ENCODE measurements at places on chromosomes 2 and 18.

- peaks cover 12% of the 10 kb centered on the region for H3K4me1 ChIP-seq
- no peaks in the 10 kb centered on the region for H3K27me3 ChIP-seq
- peaks cover 22% of the 10 kb centered on the region for H3K36me3 ChIP-seq
- DNase-seq, result peak; percentile 74
Observed at GRCh38 chr2:95159690-95160449, at the start of gene ZNF514. Gene ZNF514, minus strand, starts transcription at chr2:95159848. Its CDS starts 6,595 bp downstream, at chr2:95153253.

- H3K4me1 ChIP-seq, result peaks cover 2% of the 10 kb centered on the region
- no peaks in the 10 kb centered on the region for H3K36me3 ChIP-seq
- DNase-seq, result no peak
- H3K27me3 ChIP-seq, result no peaks in the 10 kb centered on the region
Observed at GRCh38 chr2:180413336-180413735, 406.2 kb upstream of the CWC22 start.

DNA sequence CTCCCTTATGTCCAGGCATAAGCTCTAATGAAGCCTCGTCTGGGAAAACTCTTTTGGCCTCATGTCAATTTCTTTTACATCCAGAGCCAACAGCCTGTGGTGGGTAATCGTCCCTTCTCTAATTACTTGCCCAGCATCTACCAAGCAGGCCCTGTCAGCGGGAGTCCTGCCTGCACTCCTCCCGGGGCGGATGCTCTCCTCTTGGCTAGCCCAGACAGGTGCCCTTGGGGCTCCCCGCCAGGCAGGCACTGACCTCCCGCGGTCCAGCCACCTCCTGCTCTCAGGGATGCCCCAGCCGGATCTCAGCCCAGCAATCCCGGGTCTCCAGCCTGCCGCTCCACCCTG lies 74.2 kb downstream of the NCAPH start:
- H3K36me3 ChIP-seq, result no peaks in the 10 kb centered on the region
- peaks cover 14% of the 10 kb centered on the region for H3K4me1 ChIP-seq
- no peak overlapping the region for H3K27ac ChIP-seq
- DNase-seq, result no peak
- H3K4me3 ChIP-seq, result no peak overlapping the region
- peaks cover 46% of the 10 kb centered on the region for H3K27me3 ChIP-seq

DNA sequence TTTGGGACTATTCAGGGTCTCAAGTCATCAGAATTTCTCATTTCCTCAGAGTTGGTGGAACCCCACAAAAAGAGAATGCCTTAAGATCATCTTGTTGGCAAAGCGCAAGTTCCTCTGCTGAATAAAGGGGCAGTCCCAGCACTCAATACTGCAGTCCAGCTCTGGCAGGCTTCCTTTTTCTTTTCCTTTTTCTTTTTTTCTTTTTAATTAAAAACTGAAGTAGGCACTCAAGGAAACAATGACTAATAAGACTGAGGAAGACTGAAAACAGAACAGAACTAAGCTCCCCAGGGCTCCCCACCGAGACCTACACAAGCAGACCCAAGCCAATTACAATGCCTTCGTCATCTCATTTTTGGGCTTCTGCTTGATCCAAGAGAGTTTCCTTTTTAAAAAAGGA lies 82.0 kb downstream of the STK39 start:
- peak overlapping the region; percentile 52 for H3K4me3 ChIP-seq
- peaks cover 1% of the 10 kb centered on the region for H3K36me3 ChIP-seq

DNA sequence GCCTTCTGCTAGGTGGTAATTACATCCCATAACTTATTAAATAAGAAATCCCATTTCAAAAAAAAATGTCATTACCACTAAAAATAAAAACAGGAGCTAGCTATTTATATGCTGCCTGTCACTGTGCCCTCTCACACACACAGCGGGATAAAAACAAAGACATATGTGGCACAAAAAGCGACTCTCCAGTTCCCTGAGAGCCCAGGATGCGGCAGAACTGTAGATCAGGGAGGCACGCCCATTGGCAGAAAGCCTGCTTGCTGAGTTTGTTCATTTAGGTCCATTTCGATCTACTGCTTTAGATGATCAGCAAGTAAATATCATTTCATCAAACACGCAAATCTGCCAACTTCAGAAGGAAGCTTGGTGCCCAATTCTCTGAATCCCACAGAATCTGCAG lies 124.4 kb downstream of the TMEM163 start:
- no peak for DNase-seq
- H3K27ac ChIP-seq, result no peak overlapping the region
- H3K4me1 ChIP-seq, result peaks cover 5% of the 10 kb centered on the region
- peaks cover 2% of the 10 kb centered on the region for H3K36me3 ChIP-seq
- H3K27me3 ChIP-seq, result no peaks in the 10 kb centered on the region
- no peak overlapping the region for H3K4me3 ChIP-seq

DNA sequence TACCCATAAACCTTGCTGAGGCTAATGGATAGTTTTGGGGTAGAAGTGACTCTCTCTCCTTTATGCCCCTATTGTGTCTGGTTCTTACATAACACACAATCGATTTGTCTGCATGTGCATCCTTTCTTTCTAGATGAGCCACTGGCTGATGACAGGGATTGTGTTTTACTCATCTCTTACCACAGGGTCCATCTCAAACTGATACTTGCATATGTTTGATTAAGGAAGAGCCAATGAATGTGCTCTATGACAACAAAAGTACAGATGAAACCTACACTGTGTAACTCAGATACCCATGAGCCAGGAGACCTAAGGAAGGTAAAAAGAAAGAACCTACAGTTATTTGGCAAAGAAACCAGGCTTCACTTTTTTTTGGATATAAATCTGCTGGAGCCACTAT lies 13.2 kb upstream of the BZW1 start:
- H3K36me3 ChIP-seq, result no peaks in the 10 kb centered on the region
- no peaks in the 10 kb centered on the region for H3K4me1 ChIP-seq
- no peak overlapping the region for H3K27ac ChIP-seq

- peaks cover 14% of the 10 kb centered on the region for H3K4me1 ChIP-seq
- H3K4me3 ChIP-seq, result no peak overlapping the region
- DNase-seq, result no peak
Observed at GRCh38 chr2:73000808-73001570, 70.5 kb downstream of the SFXN5 start.

GRCh38 chr18:39685303-39685902 lies 2119.8 kb upstream of the CELF4 start:
- no peak overlapping the region for H3K27ac ChIP-seq
- H3K27me3 ChIP-seq, result no peaks in the 10 kb centered on the region
- no peaks in the 10 kb centered on the region for H3K4me1 ChIP-seq
- H3K36me3 ChIP-seq, result no peaks in the 10 kb centered on the region
- no peak overlapping the region for H3K4me3 ChIP-seq
- no peak for DNase-seq

DNA sequence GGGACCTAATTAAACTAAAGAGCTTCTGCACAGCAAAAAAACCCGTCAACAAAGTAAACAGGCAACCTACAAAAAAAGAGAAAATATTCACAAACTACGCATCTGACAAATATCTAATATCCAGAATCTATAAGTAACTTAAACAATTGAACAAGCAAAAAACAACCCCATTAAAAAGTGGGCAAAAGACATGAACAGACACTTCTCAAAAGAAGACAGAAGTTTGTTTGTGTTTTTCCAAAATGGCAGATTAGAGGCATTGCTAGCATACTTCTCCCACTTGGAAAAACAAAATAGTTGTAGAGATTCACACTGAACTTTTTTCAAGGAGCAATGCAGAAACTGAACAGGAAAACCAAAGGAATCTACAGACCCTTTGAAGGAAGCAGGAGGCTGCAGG lies 37.6 kb downstream of the FLACC1 start:
- peaks cover 11% of the 10 kb centered on the region for H3K36me3 ChIP-seq
- no peaks in the 10 kb centered on the region for H3K27me3 ChIP-seq
- DNase-seq, result no peak
- H3K4me1 ChIP-seq, result peaks cover 4% of the 10 kb centered on the region

DNA sequence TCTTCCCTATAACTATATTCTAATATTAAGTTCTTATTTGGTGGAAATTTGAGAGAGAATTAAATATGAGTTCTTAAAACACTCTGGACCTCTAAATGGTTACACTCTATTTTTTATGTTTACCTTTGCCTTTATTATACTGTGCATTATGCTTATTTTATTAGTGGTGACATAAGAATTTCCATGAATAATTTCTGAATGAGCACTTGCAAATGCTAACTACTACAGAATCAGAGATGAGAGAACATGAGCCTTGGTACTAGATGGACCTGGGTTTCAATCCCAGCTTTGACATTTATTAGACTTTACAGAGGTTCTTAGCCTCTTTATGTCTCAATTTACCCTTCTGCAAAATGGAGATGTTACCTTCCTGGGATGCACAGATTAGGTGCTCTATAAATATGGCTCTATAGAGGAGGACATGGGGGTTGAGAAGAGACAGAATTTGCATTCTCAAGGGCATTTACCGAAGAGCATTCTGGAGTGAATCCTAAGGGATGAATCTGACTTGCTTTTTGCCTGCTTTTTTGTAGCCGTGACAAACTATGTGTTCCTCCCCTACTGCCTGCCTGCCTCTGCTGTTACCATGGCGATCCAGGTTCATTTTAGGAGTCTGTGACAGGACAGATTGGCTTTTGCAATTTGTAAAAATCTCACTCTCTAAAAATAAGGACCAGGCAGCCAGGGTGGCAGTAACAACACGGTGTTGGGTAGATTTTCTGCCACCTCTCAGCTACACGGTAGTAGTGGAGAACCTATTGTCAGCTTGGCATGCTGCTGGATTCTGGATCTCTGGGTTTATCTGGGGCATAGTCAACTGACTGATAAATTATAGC lies 20.7 kb upstream of the CNRIP1 start:
- no peak overlapping the region for H3K4me3 ChIP-seq
- H3K27ac ChIP-seq, result no peak overlapping the region
- H3K36me3 ChIP-seq, result no peaks in the 10 kb centered on the region
- DNase-seq, result no peak
- H3K4me1 ChIP-seq, result peaks cover 1% of the 10 kb centered on the region

GRCh38 chr2:106272216-106272807 lies 78.2 kb upstream of the UXS1 start:
- no peak overlapping the region for H3K4me3 ChIP-seq
- H3K27ac ChIP-seq, result no peak overlapping the region
- no peaks in the 10 kb centered on the region for H3K36me3 ChIP-seq
- no peak for DNase-seq
- peaks cover 4% of the 10 kb centered on the region for H3K27me3 ChIP-seq
- peaks cover 2% of the 10 kb centered on the region for H3K4me1 ChIP-seq

DNA sequence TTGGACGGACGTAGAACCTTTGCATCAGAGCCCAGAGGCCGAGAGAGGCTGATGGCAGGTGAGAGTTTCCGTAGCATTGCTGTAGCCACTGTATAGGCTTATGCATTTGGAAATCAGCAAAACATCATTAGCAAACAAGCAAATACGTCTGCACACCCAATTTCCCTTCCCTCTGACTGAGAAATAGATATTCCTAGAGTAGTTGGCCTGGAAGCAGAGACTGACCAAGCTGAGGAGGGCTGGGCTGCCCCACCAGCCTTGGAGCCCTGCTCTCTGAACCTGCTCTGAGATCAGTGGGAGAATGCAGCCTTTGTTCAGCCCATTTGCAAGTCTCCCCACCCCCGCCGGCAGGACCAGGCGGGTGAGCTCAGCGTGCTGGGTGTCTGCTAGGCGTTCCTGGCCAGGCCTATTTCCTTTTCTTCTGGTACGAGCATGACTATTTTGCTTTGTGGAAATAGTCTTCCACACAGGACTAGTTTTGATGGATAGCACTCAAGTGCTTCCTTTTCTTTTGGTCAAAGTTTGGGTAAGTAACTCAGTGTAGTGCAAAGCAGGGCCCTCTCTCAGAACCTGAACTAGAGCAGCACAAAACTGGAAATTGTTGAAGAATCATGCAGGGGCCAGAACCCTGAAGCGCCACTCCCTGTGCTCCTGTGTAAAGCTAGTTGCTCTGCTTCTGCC lies 21.9 kb upstream of the RNF149 start:
- H3K4me3 ChIP-seq, result no peak overlapping the region
- DNase-seq, result peak; percentile 15
- no peak overlapping the region for H3K27ac ChIP-seq
- no peaks in the 10 kb centered on the region for H3K36me3 ChIP-seq
- no peaks in the 10 kb centered on the region for H3K27me3 ChIP-seq

- no peaks in the 10 kb centered on the region for H3K27me3 ChIP-seq
- peaks cover 7% of the 10 kb centered on the region for H3K36me3 ChIP-seq
- no peak overlapping the region for H3K4me3 ChIP-seq
- H3K4me1 ChIP-seq, result peaks cover 3% of the 10 kb centered on the region
- no peak for DNase-seq
Observed at GRCh38 chr2:186516396-186516795, 30.3 kb downstream of the ZC3H15 start.

DNA sequence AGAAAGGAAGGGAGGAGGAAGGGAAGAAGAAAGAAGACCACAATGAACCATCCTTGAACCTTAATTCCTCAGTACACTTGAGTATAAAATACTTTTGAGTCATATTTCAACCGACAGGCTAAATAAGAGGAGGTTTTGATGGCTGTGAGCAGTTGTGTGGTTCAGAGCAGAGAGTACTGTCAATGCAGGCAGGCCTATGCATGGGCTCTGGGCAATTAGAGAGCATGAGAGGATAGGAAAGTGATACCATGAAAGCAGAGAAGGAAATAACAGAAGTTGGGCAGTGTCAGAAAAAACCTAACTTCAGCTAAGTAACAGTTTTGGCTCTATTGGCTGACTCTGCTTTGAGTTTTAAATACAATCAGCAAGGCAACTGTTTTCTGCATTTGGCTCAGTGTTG lies 123.6 kb upstream of the STK17B start:
- peaks cover 4% of the 10 kb centered on the region for H3K4me1 ChIP-seq
- no peaks in the 10 kb centered on the region for H3K36me3 ChIP-seq

DNA sequence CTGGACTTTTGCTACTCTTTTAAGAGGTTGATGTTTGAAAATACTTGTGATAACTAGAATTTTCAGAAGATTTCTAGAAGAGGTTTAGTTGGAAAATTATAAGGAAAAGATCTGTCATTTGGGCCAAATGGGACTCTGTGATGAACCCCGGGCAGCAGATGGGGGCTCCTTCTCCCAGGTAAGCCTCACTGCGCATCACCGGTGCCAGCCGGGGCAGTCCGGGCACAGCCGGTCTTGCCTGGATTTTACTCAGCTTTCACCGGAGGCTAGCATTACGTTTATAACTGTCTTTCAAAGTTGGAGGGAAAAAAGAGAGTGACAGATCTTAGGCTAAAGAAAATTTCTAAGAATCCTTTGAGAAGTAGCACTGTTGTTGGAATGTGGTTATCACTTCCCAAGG lies 97.4 kb upstream of the B3GNT7 start:
- no peak for DNase-seq
- H3K4me3 ChIP-seq, result no peak overlapping the region
- H3K27me3 ChIP-seq, result no peaks in the 10 kb centered on the region
- H3K4me1 ChIP-seq, result peaks cover 27% of the 10 kb centered on the region
- H3K36me3 ChIP-seq, result peaks cover 15% of the 10 kb centered on the region
- H3K27ac ChIP-seq, result no peak overlapping the region

GRCh38 chr2:11805024-11805423 lies 58.6 kb downstream of the LPIN1 start:
- no peak for DNase-seq
- H3K27me3 ChIP-seq, result no peaks in the 10 kb centered on the region
- no peak overlapping the region for H3K4me3 ChIP-seq
- peaks cover 42% of the 10 kb centered on the region for H3K36me3 ChIP-seq

GRCh38 chr2:59282374-59283057 lies 1041.4 kb upstream of the FANCL start:
- H3K27me3 ChIP-seq, result no peaks in the 10 kb centered on the region
- no peak for DNase-seq
- no peak overlapping the region for H3K4me3 ChIP-seq
- no peak overlapping the region for H3K27ac ChIP-seq
- no peaks in the 10 kb centered on the region for H3K36me3 ChIP-seq
